CD4-positive, alpha-beta T cell treated with Interleukin-21 for 1 hour (primary cell): ENCODE measurements at places on chromosomes 5 and 9.

DNA sequence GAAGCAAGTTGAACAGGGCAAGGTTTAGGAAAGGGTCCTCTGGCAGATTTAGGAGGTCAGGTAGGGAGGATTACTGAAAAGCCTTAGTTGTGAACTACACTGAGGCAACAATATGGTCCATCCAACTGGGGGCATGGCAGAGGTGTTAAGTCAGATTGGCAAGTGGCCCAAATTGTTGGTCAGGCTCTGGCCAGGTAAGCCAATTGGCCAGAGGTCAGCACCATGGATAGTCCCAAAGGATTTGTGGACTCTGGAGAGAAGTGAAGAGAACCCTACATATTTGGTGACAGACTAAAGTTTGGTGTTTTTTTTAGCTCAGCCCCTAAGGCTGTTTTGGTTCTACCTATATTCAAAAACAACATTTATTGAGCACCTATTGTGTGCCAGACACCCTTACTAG, 39.1 kb upstream of the RASGRF2 start:
- no peak for DNase-seq

GRCh38 chr5:104355350-104355749, 792.8 kb upstream of the NUDT12 start:
- DNase-seq, result no peak

- no peak for DNase-seq
Observed at GRCh38 chr9:16959391-16959790, 88.9 kb upstream of the BNC2 start.

DNA sequence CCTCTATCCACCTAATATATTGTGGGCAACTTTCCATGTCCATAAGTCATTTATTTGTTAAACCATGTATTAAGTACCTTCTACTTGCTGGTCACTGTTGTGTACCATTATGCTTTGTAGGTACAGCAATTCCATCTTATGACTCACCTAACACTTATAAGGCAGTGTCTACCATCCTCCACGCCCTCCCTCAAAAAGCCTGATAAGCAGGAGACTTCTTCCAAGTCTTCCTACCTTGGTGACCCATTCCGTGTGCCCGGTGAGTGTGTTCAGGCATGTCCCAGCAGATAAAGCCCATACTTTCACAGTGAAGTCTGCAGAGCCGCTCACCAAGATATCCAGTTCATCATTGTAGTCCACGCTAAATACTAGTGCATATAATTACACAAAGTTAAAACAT, 17.4 kb downstream of the FBXW2 start:
- no peak for DNase-seq

GRCh38 chr9:18194316-18194715, 279.6 kb upstream of the ADAMTSL1 start:
- no peak for DNase-seq

DNA sequence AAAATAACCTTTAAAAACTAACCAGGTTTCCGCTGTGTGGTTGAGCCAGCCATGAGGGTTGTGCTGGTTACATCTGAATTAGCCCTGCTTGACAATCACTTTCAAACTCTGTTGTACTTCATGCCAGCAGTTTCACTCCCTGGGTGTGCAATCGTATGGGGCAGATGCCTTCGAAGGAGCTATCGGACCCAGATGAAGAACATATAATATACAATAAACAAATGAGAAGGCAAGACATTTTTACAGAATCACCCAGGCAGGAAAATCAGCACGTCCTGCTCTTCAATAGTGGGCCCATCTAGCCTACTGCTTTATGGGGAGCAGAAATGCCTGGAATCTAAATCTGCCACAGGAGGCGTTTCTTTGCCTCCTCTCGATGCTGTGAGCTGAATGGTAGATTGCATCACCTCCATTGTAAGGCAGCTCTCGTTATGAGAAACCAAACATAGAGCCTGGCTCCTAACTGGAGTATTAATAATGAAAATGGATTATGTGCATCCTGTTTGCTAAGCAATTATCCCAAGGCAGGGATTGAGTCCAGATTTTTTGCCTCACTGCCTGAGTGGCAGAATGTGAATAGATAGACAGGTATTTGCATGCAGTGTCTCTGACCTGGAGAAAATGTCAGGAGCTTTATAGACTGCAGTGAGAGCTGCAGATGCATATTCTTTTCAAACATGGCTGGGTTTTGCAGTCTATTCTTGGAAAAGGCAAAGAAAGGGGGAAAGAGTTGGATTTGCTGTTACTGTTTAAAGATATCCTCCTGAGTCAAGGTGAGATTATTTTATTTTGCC, 143.3 kb upstream of the SMARCA2 start:
- DNase-seq, result no peak

DNA sequence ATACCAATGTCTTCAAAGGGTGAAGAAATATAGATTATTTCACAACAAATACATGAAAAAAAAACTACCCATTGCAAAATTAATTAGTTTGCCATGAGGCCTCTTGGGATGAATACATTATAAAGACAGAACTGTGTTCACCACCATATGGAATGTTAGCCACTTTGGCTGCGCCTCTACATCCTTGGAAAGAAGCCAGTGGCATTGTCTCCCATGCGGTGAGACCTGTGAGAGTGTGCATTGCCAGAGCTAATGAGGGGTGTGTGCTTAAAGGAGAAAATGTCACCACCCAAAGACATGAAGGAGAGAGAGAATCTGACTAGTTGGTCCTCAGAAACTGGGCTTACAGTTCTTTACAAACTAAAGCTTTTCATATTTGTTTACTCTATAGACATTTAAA, 110.6 kb downstream of the PLPPR1 start:
- no peak for DNase-seq

DNA sequence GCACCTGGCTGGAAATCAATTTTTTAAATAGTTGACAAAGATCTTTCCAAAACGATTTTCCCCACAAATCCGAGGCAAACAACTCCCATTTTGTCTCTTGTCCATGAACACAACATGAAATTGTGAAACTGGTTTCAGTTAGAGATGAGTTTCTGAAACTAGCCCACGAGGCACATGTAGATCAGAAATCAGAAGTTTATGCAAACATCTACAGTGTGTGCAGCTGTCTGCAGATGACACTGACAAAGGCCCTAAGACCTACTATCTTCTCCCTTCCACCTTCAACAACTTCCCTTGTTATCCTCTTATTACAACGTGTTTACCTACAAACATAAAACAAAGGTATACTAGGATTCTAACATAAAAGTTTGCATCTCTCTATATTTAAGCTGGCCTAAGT, 183.3 kb downstream of the DIRAS2 start:
- DNase-seq, result no peak

GRCh38 chr9:128214571-128215490, 11.7 kb downstream of the DNM1 start:
- no peak for DNase-seq

- DNase-seq, result no peak
Observed at GRCh38 chr5:83035373-83036100, 41.7 kb downstream of the TMEM167A start.

- DNase-seq, result no peak
Observed at GRCh38 chr5:124404796-124405195, 341.6 kb downstream of the ZNF608 start.

DNA sequence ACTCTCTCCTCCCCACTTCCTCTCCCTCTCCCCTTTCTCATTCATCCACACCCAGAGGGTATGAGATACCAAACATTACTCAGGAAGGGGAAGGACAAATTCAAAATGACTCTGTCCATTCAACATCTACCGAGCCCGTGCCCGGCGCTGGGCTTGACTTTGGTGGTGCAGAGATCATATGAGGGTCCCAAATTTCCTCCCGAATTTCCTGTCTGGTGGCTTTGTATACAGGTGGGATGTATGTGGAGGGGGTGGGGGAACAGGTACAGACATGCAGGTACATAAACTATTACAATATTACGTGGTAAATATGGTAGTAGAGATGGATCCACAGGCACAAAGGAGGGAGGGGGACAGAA, 21.8 kb upstream of the GABRP start:
- DNase-seq, result no peak

GRCh38 chr9:1455766-1456165, 405.6 kb downstream of the DMRT2 start:
- no peak for DNase-seq

DNA sequence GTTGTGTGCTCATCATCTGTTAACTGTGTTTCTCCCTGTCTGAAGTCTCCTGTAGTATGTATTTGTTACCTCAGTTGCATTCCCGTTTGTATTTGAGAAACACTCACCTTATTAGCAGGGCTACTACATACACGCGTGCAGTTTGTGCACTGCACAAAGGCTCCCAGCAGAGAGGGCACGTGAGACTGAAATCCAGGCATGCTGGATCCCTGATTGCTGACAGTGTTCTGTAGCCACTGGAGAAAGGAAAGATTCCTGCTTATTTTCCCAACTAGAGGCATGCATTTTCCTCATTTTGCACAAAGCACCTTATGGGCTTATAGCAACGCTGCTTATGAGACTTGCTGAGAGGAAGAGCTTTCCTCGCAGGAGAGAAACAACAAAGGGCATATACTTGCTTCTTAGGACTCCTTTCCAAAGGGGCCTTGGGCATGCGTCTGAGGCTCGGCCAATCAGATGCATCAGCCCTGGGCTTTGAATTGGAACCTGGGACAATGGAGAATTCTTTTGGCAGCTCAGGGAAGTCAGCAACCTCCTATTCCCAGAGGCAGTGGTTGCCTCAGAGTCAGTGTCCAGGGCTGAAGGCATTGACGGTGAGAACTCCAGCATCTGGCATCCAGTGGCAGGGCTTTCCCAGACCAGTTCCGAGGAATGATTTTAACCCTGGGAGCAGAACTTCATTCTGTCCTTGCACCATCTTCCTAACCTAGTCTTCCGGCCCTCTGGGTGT, 9.9 kb upstream of the MEGF10 start:
- no peak for DNase-seq

- no peak for DNase-seq
Observed at GRCh38 chr5:121033334-121033733, 569.2 kb downstream of the PRR16 start.

- DNase-seq, result no peak
Observed at GRCh38 chr9:82271106-82271561, 282.6 kb downstream of the SPATA31D1 start.

DNA sequence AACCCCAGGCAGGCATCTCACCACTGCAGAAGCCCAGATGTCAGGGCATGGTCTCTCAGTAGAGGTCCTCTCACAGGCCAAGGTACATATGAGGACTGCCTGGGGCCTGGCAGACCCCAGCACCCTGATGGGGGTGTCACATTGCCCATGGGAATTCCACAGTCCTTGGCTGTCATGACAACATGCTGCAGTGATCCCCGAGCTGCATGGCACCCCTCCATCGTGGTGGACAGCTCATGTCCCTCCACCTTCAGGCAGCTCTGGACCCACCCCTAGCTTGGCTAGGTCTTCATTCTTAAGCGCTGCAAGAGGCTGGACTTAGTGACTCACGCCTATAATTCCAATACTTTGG, 74.1 kb upstream of the LRRTM2 start:
- no peak for DNase-seq

DNA sequence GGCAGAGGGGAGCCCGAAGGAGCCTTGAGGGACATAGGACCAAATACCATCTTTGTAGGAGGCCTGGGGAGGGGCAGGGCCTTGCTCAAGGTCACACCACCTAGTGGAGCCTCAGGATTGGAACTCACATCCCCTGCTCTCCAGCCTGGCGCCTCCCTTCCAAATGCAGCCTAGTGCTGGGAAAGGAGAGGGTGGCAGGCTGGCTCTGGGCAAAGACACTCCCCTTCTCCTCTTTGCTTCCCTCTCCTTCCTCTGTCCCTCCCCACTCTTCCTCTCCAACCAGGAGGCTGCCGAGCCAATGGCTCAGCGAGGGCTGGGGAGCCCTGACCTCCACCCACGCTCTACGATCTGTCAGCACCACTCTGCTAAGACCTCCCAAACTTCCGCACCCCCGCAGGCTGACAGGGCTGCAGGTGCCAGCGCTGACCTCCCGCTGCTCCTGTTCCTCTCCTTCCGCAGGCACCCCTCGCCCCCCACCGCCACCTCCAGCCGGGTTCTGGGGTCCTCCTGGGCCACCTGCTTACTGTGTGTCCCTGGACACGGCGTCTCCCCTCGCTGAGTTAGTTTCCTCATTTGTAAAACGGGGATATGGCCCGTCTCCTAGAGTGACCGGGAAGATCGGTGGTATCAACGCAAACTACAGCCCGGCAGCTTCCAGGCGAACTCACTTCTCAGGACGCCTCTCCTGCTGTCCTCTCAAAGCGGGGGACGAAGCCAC, 52.9 kb downstream of the C9orf50 start:
- no peak for DNase-seq

DNA sequence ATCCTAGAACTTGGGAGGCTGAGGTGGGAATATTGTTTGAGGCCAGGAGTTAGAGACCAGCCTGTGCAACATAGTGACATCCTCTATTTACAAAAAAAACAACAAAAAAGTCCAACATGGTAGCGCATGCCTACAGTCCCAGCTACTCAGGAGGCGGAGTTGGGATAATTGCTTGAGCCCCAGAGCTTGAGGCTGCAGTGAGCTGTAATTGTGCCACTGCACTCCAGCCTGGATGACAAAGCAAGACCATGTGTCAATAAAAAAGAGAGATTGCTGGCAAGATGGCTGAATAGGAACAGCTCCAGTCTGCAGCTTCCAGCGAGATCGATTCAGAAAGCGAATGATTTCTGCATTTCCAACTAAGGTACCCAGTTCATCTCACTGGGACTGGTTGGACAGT, 54.8 kb upstream of the FBXL17 start:
- no peak for DNase-seq

DNA sequence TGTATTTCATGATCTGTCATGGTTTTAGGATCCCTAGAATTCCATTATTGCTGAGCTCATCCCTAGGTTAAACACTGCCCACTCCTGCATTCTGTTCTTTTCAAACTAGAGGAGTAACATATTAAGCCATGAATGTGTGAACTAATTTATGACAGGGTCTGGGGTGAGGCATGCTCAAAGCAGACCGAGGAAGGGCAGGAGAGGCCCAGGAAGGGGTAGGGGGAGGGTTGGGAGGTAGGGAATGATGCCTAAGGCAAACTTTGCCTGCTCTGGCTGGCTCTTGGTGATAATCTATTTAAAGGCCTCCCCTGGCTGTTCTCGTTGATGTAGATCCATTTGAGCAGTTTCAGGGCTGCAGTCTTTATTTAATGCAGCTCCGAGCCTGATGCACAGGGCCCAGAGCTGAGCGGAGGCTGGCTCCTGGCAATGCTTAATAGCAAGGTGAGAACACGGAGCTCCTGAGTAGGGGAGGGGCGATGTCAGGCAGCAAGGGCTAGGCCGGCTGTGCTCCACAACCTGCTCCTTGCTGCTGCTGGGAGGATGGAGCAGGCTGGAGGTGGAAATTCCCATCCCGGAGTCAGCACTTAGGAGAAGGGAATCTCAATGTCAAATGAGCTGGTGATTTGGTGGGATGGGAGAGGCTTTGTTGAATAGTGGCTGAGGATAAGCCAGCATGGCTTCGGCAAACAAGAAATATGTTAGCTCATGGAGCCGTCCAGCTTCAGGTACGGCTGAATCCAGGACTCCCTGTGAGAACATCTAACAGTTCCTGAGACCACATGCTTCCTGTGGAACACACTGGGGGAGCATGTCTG, 73.2 kb upstream of the UNC5A start:
- no peak for DNase-seq

GRCh38 chr9:15268317-15268716, 38.7 kb downstream of the TTC39B start:
- no peak for DNase-seq

DNA sequence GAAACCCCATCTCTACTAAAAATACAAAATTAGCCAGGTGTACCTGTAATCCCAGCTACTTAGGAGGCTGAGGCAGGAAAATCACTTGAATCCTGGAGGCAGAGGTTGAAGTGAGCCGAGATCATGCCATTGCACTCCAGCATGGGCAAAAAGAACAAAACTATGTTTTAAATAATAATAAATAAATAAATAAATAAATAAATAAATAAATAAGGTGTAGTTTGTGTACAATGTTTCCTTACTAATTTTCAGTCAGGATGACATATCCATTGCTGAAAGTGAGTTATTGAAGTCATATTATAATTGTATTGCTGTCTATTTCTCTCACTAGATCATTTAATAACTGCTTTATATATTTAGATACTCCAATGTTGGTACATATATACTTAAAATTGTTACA, 581.5 kb upstream of the DAB2 start:
- no peak for DNase-seq
